ENCODE measurements at places on chromosomes 2 and 18. TPM values are rescaled to one million over a fixed set of nuclear protein-coding genes. Genes with fewer than 3 reads are reported as not detected.

GRCh38 chr18:75871596-75871995 lies 444.1 kb upstream of the SMIM21 start:
- no peak for DNase-seq

- no peak for DNase-seq
These were observed 60.9 kb upstream of the AGAP1 start for GRCh38 chr2:235432741-235433520.

- DNase-seq = no peak
These were observed 4.5 kb upstream of the COL3A1 start for GRCh38 chr2:188969651-188970050.

- peak; percentile 41 for DNase-seq
These were observed 1.7 kb downstream of the SLC8A1 start for GRCh38 chr2:40450066-40450795.

GRCh38 chr18:10757349-10757748 lies 231.5 kb downstream of the NAPG start:
- no peak for DNase-seq

GRCh38 chr2:217975626-217976025 lies 27.2 kb downstream of the TNS1 start:
- no peak for DNase-seq

GRCh38 chr2:237624565-237624964 lies 2.8 kb upstream of the LRRFIP1 start:
- DNase-seq = no peak

GRCh38 chr2:181380581-181380980 lies 76.6 kb upstream of the ITGA4 start:
- DNase-seq = peak; percentile 79

DNA sequence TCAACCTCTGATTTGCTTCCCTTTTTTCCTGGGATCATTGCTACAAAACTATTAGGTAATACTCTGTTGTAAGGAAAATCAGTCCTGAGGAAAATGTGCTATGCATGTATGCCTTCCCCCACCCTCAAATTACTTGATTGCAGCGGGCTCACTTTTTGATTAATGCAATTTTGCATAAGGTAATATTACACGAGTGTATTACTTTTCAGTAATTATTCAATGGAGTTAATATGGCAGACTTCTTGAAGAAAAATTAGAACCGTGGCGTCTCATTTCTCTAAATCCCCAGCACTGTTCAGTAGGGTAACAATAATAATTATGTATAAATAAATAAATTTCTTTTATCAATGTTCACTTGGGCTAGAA lies 527.6 kb upstream of the FANCL start:
- DNase-seq = no peak

- peak; percentile 18 for DNase-seq
These were observed 57.8 kb upstream of the CCDC141 start for GRCh38 chr2:179107737-179108136.

DNA sequence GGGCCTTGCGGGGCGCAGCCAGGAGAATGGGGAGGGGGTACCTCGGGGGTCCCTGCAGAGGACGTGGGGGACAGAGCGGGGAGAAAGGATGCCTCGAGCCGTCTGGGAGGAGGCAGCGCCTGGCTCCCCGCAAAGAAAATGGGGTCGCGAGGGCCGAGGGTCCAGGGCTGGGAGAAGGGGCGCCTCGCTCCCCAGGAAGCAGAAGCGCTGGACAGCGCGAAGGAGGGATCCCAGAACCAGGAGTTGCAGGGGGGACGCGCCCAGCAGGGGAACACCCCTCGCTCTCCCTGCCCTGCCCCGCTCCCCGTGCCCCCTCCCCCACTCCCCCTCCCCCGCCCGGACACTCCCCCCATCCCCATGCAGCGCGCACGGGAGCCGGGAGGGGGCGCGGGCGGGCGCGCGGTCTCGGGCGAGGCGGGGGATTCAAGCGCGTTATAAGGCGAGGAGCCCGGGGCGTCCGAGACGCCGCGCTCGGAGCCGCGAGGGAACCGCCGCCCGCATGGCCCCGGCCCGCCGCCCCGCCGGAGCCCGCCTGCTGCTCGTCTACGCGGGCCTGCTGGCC lies at the start of gene ERFE:
TSS of gene ERFE (plus strand) at position 462 of the 562 bp plus-strand sequence. CDS start at position 500, 38 bp downstream.
- DNase-seq = peak; percentile 18

DNA sequence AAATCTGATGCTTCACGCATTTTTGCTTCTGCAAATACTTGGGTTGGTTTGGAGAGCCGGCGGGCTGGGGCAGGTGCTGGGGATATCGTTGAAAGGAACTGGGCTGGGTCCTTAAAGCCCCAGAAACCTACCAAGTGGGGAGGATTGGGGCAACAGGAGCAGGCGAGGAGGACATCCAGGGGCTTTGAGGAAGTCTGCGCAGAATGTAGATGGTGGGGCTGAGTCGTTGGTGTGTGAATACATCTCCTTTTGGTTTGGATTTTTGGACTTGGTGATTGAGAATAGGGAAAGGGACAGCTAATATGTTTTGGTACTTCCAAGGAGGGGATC lies 1.1 kb downstream of the DCC start:
- DNase-seq = no peak

GRCh38 chr2:73054980-73055379 lies 16.5 kb downstream of the SFXN5 start:
- no peak for DNase-seq

DNA sequence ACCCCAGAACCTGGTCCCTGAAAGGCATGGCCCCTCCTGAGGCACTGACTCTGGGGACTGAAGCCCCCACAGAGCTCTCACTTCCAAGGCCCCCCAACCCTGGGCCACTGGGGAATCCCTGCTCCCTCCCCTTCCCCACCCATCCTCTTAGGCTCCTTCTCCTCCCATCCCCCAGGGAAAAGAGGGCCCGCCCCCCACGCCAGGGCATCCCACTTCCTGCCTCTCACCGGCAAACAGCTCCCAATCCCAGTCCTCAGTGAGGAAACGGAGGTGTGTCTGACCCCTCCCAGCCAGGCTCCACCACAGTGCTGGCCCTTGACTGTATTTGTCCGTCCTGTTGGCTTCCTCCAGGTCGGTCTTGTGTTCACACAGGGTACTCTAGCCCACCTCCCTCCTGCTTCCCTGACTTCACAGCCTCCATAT lies 35.0 kb upstream of the PTMA start:
- DNase-seq = peak; percentile 52

- no peak for DNase-seq
These were observed 22.4 kb downstream of the SERPINB12 start for GRCh38 chr18:63564561-63564960.

DNA sequence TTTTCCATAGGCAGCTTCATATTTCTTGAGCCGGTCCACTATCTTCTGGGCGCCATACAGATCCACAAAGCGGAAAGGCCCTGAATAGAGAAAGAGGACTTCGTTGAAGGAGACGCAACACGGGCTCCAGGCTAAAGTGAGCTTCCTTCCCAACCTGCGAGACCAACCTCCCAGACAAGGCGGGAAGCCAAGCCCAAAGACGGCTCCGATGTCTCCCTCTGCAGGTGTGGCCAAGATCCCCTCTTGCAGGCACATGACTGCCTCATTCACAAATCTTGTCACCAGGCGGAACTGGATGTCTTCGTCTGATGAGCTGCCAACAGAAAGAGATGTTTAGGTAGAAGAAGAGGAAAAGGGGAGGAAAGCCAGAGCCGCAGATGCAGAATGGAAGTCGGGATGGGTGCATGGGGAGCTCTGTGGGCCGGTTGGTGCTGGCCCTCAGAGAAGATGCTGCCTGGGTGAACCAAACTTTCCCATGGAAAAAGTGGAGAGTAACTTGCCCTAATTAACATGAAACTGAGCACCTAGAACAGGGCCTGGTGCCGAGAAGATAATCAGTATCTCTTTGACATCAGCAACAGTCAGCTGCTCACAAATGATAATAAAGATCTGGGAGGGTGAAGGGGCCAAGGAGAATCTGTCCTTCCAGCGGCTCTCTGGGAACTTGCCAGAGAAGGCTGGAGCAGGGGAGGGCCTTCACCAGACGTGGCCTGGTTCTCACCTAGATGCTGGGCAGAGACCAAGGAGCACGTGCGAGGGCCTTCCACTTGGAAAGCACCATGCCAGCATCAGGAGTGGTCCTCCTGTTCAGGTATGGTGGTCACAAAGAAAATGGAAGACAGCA lies 18.6 kb downstream of the GAREM2 start:
- DNase-seq = no peak

- no peak for DNase-seq
These were observed 1081.9 kb downstream of the LRP1B start for GRCh38 chr2:141048951-141049350.

GRCh38 chr2:38375696-38376345 lies 1.3 kb downstream of the ATL2 start:
- no peak for DNase-seq

GRCh38 chr2:213733893-213734292 lies 449.6 kb downstream of the SPAG16 start:
- DNase-seq = no peak

DNA sequence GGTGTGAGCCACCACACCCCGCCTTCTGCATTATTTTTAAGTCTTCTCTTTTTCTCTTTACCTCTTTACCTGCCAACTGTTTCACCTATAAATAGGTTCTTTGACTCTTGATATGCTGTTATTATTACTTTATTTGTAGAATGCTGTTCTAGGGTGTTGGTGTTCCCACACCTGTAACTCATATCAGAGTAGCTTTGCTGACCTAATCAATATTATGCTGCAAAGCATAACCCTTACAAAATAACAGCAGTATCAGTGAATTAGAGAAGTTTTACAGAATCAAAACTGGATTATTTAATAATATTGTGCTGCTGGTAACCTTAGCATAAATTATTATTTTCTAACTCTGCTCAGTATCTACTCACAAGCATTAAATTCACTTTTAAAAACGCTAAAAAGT lies 161.5 kb downstream of the FIGN start:
- no peak for DNase-seq

GRCh38 chr18:39667905-39668304 lies 2102.3 kb upstream of the CELF4 start:
- DNase-seq = no peak

DNA sequence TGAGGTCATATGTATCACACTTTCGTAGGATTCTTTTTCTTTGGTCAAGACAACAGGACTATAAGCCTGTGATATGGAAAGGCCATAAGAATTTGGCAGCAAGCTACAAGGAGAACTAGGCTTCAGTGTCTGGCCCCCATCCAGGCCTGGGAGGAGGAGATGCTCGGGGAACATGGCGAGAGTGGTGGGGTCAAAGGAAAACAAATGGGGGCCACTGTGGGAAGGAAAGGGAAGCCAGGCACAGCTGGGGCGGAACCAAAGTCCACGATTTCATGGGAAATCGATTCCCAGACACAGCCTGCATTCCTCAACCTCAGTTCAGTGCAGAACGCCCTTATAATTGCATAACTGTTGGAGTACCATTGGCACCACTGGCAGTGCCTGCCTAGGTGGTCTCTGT lies 58.2 kb downstream of the MBP start:
- no peak for DNase-seq

DNA sequence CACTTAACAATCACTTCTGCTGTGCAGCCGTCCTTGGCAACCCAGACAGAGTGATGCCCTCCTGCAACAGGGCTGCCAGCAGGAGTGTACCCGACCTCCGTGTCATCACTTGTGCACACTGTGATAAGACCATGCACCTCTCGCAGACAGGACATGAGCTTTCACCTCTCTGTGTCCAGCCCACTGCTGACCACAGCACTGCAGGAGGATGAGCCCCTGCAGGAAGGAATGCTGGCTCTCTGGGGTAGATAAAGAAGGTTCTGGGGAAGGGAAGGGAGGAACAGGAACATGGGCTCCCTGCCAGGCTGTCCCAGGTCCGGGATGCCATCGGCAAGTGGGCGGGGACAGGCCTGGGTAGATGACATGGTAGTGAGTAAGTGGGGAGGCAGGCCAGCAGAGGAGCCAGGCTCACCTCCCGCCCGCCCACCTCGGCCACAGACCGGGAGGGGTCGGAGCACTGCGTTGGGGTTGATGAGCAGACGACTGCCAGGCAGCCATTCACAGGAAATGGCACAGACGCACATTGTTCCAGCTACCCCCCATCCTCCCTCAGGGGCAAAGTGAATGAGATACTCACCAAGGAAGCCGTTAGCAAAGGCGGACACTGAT lies 18.6 kb upstream of the COL6A3 start:
- peak; percentile 100 for DNase-seq

DNA sequence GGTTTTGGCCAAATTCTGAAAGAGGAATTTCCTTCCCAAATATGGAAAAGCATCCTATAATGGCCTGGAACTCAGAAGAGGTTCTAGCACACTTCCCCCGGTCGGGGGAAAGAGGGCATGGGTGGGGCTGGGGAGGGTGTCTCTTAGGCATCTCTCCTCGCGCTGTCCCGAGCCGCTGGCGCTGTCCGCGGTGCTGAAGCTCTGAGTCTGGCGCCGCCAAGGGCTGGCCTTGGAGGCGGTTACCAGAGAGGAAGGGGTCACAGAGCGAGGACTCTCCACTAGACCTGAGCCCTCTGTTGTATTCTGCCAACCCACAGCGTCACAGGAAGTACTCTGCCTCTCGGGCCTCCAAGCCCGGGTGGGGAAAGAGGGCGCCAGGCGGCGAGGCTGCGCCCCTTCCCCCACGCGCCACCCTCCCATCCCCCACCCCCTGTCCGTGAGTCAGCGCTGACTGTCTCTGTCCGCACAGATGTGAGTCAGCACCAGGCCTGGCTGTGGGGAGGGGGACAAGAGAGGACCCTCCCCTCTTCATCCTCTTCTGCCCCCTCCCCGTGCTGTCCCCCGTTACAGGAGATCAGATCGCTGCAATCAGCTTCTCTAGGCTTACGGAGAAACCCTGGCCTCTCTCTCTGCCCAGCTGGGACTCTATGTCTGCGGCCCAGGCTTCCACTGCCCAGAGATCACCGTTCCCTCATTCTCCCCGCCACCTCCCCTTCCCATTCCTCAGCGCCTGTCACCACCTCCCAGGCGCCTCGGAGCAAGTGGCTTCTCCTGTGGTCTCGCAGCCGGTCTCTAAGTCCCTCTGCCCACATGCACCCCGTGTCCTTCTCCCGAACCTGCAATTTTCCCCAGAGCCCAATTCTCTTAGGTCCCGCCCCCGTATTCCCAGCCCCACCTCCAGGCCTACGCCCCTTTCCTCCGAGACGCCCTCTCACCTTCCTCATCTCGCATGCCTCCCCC lies 779 bp downstream of the PTPRN start:
- DNase-seq = peak; percentile 75

GRCh38 chr2:149040451-149040850 lies 2.0 kb downstream of the LYPD6B start:
- DNase-seq = peak; percentile 42

DNA sequence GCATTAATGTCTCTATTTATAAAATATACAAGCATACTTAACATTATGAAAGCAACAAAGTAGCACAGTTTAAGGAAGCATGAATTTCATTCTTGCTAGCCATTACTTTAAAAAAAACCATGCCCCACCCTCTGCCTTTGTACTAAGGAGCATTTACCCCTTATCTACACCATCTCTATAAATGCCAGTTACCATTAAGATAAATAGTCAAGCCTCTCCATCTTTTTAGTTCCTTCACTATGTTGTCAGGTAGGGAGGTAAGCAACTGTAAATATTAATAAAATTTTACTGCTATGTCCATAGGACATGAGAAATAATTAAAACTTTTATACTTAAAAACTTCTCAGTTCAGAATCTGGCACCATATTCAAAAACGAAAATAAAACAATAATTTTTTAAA lies 42.1 kb downstream of the ROCK1 start:
- no peak for DNase-seq

LOXHD1 gene
- not detected for total RNA-seq

SNORC gene
- 0.24 TPM for total RNA-seq

ABCG5 gene
- total RNA-seq = not detected

PSMA8 gene
- not detected for total RNA-seq

NCOA1 gene
- 8.3 TPM for total RNA-seq

CDK15 gene
- 67.0 TPM for total RNA-seq

Data from RPMI7951 (cell line).